SK-N-MC (cell line): ENCODE measurements at places on chromosomes 5 and 9.

DNA sequence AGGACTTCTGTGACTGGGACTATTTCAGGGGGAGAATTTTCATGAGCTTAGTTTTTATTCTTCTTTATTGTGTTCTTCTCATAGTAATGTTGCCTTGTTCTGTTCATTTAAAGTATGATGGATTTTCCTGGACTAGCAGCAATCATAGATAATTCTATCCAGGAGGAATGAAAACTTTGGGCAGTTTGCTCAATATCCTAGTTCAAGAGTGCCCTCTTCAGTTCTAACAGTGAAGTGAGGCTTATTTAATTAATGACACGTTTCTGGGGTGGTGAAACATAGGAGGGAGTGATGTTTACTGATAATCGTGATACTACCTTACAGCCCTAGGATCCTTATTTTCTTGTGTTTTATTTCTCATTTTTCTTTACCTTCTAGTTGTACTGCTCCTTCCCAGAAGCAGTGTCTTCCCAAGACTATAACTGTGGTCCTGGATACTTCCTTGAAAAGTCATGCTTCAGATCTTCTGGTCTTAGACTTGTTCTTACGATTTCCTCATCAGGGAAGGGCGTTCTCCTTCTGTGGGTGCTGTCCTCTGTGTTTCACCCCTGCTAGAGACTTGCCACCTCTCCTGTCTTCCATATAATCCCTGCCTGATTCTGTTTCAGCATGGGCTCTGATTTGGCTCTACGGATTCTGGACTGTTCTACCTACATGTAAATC lies 57.4 kb downstream of the CFAP95 start:
- no peak for DNase-seq

- no peak for DNase-seq
Observed at GRCh38 chr5:14165375-14166106, 22.4 kb downstream of the TRIO start.

DNA sequence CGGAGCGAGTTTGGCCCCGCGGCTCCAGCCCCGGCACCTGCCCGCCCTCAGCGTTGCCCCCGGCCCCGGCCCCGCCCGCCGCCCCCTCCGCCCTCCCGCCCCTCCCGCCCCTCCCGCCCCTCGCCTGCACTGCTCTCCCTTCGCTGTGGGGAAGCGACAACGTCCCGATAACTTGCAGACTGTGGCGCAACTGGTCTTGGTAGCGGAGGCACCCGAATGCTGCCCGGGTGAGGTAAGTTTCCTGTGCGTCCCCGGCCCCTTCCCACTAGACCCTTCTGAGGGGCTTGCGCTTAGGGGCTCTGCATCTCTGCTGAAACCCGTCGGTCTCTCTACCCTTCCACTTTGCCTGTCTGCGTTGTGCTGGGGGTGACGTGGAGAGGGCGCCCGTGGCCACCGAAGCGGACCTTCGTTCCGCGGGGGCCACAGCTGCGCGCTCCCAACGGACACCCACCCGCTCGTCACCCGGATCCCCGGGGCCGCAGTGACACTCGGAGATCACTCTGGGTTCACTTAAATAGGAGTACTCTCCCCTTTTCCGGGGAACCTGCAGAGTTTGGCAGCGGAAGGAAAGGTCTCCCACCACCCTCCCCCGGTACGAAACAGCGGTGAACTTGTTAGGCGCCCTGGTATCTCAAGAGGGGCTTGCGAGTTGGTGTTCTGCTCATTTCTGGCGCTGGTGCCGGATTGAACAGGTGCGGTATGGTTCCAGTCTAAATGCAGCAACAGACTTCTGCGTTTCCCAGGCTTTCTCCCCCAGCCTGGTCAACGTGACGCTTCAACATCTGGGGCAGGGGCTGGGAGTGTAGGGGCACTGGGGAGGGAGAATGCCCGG lies 707 bp downstream of the PIP5K1B start:
- DNase-seq, result no peak

- no peak for DNase-seq
Observed at GRCh38 chr5:164809821-164810220, 1304.4 kb downstream of the MAT2B start.

DNA sequence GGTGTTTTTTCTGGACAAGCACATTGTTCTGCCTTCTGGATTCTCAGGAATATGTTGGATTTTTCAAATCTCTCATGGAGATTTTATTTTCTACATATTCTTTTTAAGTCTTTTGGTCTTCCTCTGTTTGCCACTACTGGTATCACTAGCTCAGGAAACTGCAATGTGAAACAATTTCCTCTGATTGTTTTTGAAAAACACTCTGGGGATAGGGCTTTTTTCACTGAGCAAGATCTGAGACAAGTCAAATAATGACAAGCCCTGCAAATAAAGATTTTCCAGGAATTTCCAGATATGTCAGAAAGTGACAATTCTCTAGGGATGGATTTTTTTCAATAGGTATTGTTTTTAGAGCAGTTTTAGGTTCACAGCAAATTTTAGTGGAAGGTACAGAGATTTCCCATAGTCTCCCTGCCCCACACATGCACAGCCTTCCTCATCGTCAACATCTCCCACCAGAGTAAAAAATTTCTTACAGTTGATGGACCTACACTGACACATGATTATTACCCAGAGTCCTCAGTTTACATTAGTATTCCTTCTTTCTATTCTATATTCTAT lies 86.9 kb upstream of the TMEM161B start:
- DNase-seq, result no peak

GRCh38 chr5:172437445-172438318 lies 16.6 kb downstream of the SH3PXD2B start:
- DNase-seq, result peak; percentile 96

- DNase-seq, result no peak
Observed at GRCh38 chr5:44697025-44697424, 111.7 kb upstream of the MRPS30 start.

- no peak for DNase-seq
Observed at GRCh38 chr9:73347720-73348119, 196.1 kb downstream of the ANXA1 start.

DNA sequence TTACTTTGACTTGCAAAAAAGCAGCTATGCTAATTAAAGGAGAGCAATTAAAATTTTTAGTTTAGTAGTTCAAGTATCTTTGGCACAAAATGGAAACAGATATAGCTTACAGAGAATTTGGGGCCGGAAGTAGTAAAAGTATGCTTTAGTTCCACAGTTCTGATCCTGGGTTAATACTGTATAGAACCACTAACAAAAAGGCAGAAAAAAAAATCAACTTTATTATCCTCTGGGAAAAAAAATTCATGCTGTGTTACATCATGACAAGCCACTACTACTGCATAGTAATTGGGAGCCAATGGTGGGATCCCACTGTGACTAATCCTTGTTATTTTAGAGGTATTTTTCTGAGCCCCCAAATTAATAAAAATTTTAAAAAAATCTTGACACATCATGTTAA lies 246.8 kb upstream of the PRDM9 start:
- peak; percentile 92 for DNase-seq

GRCh38 chr5:167580608-167581007 lies 710.8 kb upstream of the WWC1 start:
- no peak for DNase-seq

GRCh38 chr9:98866435-98867102 lies 59.1 kb downstream of the GALNT12 start:
- DNase-seq, result no peak

DNA sequence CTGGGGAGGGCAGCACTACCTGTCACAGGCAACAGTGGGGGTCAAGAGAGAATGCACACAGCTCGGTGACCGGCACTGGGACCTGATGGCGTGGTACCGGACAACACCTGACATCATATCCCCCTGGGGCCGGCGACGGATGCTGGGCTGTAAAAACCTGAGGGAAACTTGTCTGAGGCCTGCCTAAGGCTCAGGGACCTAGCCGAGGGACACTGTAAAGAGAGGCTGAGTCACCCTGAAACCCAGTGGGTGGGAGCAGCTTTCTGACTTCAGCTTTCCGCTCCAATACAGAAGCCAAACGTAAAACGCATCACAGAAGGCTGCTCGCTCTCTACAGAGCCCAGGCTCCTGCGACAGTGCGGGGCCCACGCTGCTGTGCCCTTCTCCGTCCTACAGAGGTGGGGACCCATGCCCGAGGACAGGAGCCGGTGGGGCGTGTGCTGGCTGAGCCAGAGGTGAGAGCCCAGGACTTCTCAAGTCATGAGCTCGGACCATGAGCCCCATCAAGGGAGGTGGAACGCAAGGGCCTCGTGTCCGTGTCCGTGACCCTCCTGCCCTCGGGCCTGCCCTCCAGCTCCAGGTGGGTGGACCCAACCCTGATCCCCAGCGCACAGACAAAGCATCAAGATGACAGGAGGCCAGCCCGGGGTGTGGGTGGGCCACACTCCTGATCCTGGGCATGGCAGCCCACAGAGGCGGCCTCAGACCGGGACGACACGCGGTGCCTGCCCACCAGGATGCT lies 5.3 kb downstream of the RALGDS start:
- no peak for DNase-seq

DNA sequence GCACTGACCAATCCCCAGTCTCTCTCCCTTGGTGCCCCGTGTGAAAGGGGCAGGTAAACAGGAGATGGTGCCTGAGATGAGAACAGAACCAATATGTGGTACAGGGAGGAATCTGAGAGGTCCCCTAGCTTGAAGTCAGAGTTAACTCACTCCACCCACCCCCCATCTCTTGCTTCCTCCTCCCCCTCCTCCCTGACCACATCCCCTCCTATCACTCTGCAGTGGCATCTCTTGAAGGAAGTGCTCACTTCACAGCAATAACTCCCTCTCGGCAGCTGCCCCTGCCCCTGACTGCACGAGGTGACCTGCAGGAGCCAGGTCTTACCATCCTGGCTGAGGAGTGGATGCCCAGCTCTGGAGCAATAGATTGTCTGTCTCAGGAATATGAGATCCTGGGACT lies 224.0 kb downstream of the GAS1 start:
- no peak for DNase-seq

- no peak for DNase-seq
Observed at GRCh38 chr9:133752739-133753446, 14.7 kb upstream of the SARDH start.

- DNase-seq, result no peak
Observed at GRCh38 chr5:27026801-27027200, 11.6 kb downstream of the CDH9 start.

- peak; percentile 5 for DNase-seq
Observed at GRCh38 chr9:23492126-23493002, 333.7 kb downstream of the ELAVL2 start.

DNA sequence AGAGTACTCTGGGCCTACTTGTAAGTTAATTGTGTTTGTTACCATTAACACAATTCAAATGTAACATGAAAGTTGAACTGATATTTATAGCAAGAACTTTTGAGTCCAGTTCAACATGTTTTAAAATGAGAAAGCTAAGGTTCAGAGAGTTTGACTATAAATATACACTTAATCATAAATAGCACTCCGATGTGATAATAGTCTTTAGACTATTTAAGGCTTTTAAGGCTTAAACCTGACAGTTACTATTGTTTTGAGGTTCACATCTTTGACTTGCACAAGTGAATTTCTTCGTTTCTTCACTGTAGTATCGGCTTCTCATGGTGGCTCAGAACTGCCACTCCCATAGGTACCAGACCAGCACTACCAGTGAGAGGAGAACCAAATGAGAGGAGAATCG lies 42.4 kb downstream of the ZNF608 start:
- no peak for DNase-seq

- no peak for DNase-seq
Observed at GRCh38 chr5:112865128-112865527, 4.0 kb downstream of the SRP19 start.

DNA sequence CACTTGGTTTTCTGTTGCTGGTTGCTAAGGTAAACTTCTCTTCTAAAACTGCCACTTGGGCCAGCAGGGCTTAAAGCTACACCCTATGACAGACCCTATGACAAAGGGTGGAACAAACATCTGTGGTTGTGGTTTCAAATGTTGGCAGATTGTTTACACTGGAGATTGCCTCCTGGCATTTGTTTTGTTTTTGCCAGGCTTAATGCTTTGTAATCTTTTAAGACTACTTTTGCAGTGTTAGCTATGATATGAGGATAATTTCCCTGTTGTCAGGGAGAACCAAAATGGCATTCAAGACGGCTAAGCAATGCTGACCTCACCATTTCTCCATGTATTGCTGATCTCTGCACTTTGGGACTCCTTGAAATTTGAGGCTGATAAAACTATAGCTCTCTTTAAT lies 50.3 kb downstream of the MAMDC2 start:
- no peak for DNase-seq

GRCh38 chr5:50702615-50703366 lies 36.4 kb downstream of the PARP8 start:
- DNase-seq, result no peak

GRCh38 chr5:107341376-107342084 lies 329.2 kb downstream of the EFNA5 start:
- no peak for DNase-seq

- no peak for DNase-seq
Observed at GRCh38 chr5:143208365-143208641, 195.2 kb downstream of the NR3C1 start.

GRCh38 chr9:80146466-80146865 lies 574.7 kb downstream of the TLE4 start:
- no peak for DNase-seq

GRCh38 chr9:27373851-27374250 lies 76.9 kb upstream of the EQTN start:
- no peak for DNase-seq

DNA sequence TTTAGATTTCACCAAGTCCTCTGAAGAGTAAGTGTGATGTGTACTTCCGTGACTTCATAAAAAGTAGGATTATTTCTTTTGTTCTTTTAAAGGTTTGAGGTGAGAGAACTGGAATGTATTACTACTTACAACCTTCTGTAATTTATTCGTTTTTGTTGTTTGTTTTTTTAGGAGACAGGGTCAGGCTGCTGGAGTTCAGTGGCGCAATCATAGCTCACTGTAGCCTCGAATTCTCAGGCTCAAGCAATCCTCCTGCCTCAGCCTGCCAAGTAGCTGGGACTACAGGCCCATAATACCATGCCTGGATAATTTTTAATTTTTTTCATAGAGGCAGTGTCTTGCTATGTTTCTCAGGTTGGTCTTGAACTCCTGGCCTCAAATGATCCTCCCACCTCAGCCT lies 68.3 kb upstream of the RETREG1 start:
- DNase-seq, result no peak

DNA sequence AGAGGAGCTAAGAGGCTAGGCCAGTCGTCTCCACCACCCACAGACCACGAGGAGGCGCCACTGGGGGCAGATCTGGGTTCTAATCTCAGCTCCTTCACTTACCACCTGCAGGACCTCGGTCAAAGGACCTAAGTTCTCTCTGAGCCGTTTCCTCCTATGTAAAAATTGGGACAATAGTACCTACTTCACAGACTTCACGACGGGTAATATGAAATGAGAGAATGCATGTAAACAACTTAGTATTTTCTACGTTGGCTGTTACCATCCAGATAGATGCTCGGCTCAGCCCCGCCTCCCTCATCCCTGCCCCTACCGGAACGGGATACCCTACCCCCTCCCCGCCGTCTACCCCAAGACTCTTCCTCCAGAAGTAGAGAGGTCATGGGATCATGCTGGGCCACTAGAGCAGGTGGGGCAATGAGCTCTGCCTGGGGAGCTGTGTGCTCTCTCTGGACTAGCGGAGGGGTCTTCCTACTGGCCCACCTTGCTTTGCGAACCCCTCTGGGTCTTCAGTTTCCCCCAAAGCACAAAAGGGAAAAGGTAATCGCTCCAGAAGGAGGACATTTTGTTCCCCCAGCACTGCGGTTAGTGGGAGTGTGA lies 541 bp downstream of the GNPDA1 start:
- DNase-seq, result no peak

- no peak for DNase-seq
Observed at GRCh38 chr5:32383586-32383985, 61.0 kb downstream of the ZFR start.
